ENCODE measurements at places on chromosomes 6 and 20.

DNA sequence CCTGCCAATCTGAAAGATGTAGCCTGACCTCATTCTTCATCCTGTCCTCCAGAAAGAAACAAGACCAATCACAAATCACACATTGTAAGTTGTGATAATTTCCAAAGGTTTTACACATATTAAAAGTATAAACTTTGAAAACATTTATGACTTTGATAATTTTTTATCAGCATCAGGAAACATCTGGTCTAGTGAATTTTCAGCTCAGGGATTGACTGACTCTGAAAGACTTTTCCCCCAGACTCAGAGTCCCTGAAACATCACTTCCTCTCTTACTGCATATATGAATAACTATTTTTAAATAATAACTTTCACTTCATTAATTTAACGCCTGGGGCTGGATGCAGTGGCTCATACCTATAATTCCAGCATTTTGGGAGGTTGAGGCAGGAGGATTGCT, 48.5 kb upstream of the SSTR4 start:
- no peak for DNase-seq

DNA sequence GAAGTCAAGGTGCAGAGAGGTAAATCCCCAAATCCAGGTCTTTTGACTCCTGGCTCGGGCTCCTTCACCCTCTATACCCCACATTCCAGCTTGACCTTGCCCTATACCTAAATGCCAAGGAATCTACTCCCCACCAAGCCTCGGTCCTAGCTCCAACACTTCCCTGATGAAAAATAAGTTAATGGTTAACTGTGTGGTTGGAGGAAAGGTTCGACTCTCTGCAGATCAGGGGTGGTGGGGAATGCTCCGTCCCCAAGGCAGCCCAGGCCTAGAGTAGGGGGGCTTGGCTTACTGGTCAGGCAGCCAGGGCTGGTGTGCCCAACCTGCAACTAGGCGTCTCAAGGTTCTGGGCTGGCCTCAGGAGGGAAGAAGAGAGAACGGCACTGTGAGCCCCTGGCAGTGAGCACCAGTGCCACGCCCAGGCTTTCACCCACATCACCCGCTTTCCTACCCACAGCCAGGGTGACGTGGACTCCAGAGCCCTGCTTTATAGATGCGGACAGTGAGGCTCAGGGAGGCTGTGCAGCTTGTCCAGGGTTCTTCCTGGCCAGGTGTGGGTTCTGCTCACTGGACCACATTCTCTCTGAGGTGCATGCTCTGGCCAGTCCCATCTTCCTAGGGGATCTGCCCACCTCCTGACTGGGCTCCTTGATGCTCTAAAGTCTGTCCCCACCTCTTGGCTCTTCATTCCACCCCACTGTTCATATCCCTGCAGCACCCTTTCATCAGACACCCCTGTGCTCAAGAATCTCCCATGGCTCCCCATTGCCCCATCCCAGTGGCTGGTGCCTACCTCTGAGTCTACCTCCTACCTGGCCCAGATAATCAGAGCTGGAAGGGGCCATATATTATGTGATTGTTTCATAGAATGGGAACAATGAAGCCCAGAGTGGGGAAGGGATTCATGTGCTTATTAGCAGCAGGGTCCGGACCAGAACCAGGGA, 8.2 kb downstream of the SPDEF start:
- no peak for DNase-seq

GRCh38 chr6:93388070-93388469, 31.3 kb downstream of the EPHA7 start:
- DNase-seq = no peak

GRCh38 chr6:76347539-76347938, 275.1 kb upstream of the IMPG1 start:
- DNase-seq = no peak

All from AML-193 (cell line).